Panc1 (cell line): ENCODE measurements at places on chromosomes 4 and X. TPM values are rescaled to one million over a fixed set of nuclear protein-coding genes. Genes with fewer than 3 reads are reported as not detected.

The CCDC160 gene
- total RNA-seq: not detected

The DCLK2 gene
- 9.5 TPM for total RNA-seq

The ANKRD37 gene
- 5.1 TPM for total RNA-seq

The ARL13A gene
- not detected for total RNA-seq

The PDHA1 gene
- total RNA-seq: 149 TPM

The TEX13C gene
- not detected for total RNA-seq

The DIAPH2 gene
- 17.0 TPM for total RNA-seq

The P2RY10 gene
- not detected for total RNA-seq

The IL2 gene
- 0.57 TPM for total RNA-seq

The ITM2A gene
- total RNA-seq: 0.49 TPM

The UGT2B15 gene
- total RNA-seq: 0.13 TPM

The EXOC1L gene
- total RNA-seq: not detected

The IDH3G gene
- 89.4 TPM for total RNA-seq

The BEX5 gene
- 0.21 TPM for total RNA-seq

The PRRG1 gene
- total RNA-seq: 8.6 TPM

The AFF2 gene
- 0.05 TPM for total RNA-seq

The HCFC1 gene
- total RNA-seq: 113 TPM

The CT45A3 gene
- total RNA-seq: not detected

The MAGEA11 gene
- not detected for total RNA-seq

The ZMYM3 gene
- 40.2 TPM for total RNA-seq

The CDKL2 gene
- 5.7 TPM for total RNA-seq

The RASL11B gene
- 0.21 TPM for total RNA-seq

The USP51 gene
- 1.7 TPM for total RNA-seq

The F8A1 gene
- 122 TPM for total RNA-seq

The BGN gene
- 2.9 TPM for total RNA-seq

The RIBC1 gene
- 1.1 TPM for total RNA-seq

The CFP gene
- 0.59 TPM for total RNA-seq

The GASK1B gene
- total RNA-seq: 1.1 TPM

The STPG2 gene
- not detected for total RNA-seq

The MAGEB2 gene
- total RNA-seq: 0.10 TPM

The CYP4V2 gene
- 1.1 TPM for total RNA-seq

The TMEM150C gene
- 1.8 TPM for total RNA-seq

The MAPK10 gene
- total RNA-seq: 0.85 TPM

The DKC1 gene
- 179 TPM for total RNA-seq

The TLR6 gene
- total RNA-seq: 1.1 TPM

The ASB12 gene
- not detected for total RNA-seq

The APLN gene
- total RNA-seq: 1.1 TPM

The NAA11 gene
- not detected for total RNA-seq

The GPC3 gene
- total RNA-seq: 0.95 TPM

The MAGEA9B gene
- not detected for total RNA-seq

The CSN3 gene
- total RNA-seq: not detected

The VAMP7 gene
- 78.4 TPM for total RNA-seq

The LDOC1 gene
- not detected for total RNA-seq

The ADH1A gene
- total RNA-seq: not detected

The AR gene
- total RNA-seq: 0.05 TPM

The MTTP gene
- 0.26 TPM for total RNA-seq

The MSMO1 gene
- 53.9 TPM for total RNA-seq

The SPANXN3 gene
- total RNA-seq: not detected

The PLXNA3 gene
- total RNA-seq: 128 TPM

The RADX gene
- total RNA-seq: 5.2 TPM

The BMX gene
- total RNA-seq: not detected

The RAB33A gene
- total RNA-seq: 2.2 TPM

The SHROOM3 gene
- 7.2 TPM for total RNA-seq

The SNX25 gene
- 16.7 TPM for total RNA-seq

The PARM1 gene
- 0.21 TPM for total RNA-seq

The HTN3 gene
- total RNA-seq: not detected
